ENCODE measurements at places on chromosomes 5 and 9.

DNA sequence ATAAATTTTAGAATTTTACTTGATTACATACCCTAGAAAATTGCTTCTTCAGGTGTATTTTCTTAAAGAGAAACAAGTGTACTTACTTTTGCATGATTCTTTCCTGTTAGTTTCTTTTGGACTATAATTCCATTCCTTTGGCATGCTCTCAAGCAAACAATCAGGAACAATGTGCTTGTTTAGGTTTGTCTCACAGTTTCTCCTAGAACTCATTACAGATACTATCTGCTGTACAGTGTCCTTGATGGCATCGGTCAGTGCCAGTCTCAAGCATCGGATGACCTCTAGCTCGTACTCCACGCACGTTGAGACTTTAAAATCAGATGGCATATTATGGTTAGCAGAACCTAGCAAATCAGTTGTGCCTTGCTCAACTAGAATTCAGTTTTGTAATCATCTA is 214.9 kb downstream of the KIAA0825 start:
- no peak for DNase-seq

- DNase-seq = no peak
These were observed 23.1 kb upstream of the QSOX2 start for GRCh38 chr9:136268735-136269134.

DNA sequence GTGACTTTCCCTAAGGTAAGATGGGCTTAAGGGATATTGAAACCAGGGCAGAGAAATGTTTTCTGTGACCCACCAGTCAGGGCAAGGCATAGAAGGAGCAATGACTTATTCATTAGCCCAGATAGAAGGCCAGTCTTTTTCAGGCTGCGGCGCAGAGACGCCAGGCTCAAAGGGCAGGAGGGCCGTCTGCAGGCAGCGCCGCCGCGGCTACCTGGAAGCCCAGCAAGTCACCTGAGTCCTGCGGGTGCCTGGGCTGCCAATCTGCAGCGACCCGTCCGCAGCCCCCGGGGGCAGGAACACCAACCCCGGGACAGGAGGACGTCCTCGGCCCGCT is 322 bp upstream of the SH3GL2 start:
- no peak for DNase-seq

GRCh38 chr5:172064766-172065165 is 58.3 kb upstream of the FBXW11 start:
- DNase-seq = no peak

DNA sequence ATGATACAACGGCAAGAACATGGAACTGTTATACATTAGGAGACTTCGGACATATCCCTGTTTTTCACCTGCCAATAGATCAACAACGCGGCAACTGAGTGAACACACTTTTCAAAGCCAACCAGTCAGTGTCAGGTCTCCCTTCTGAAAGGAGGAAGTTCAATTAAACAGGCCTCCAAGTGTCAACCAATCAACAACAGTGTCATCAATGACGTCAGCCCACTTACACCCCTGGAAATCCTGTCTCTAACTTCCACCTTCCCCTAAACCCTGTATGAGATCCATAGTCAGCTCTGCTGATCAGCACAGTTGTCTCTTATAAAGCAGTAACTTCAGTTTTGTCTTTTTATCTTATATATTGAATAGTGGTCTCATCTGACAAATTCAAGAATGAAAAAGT is 36.6 kb downstream of the DMRT3 start:
- DNase-seq = no peak

All from NCI-H1048 (cell line).